ENCODE measurements at places on chromosomes 7 and 10.

- DNase-seq, result no peak
Measured at GRCh38 chr10:71571460-71572175, 148.0 kb downstream of the C10orf105 start.

GRCh38 chr7:141115965-141116364, 42.1 kb downstream of the TMEM178B start:
- no peak for DNase-seq

DNA sequence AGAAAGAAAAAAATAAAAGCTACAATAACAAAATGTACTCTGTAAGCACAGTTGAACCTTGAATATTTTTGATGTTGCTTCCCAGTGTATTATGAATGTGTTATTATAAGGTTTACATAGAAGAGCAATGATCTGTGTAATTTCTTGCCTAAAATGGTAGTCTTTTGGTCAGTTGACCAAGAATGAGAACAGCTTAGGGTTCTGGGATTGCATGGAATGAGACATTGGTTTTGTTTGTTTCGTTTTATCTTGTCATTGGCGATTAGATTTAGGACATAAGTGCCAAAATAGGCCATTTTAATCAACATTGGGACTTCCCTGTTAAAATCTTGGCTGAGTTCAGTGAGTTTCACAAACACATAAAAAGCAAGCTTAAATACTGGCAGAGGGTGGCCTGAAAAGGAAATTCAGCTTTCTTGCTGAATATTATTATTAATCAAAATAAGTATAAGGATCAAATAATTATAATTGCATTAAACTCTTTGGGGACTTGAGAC, 49.1 kb upstream of the GLCCI1 start:
- DNase-seq, result no peak

DNA sequence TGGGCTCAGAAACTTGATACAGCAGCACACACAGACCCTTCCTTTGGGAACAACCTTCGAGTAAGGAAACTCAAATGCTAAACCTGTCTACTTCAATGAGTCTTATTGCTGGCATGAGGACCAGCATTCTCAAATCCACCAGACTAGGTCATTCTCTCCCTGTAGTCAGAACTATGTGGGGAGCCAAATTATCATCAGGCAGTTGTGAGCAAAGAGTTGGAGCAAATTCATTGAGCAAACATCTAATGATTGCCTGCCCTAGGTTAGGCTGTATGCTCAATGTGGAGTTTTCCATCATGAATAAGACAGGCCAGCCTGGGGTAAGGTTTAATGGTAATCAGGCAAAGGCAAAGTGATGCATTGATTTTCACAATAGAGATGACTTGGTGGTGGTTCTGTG, 3.6 kb downstream of the EPDR1 start:
- DNase-seq, result no peak

DNA sequence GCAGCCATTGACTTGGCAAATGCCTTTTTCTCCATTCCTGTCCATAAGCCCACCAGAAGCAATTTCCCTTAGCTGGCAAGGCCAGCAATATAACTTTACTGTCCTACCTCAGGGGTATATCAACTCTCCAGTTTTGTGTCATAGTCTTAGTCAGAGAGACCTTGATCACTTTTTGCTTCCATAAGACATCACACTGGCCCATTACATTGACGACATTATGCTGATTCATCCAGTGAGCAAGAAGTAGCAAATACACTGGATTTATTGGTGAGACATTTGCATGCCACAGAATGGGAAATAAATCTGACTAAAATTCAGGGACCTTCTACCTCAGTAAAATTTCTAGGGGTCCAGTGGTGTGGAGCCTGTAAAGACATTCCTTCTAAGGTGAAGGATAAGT, 649.7 kb upstream of the ANKRD30A start:
- no peak for DNase-seq

DNA sequence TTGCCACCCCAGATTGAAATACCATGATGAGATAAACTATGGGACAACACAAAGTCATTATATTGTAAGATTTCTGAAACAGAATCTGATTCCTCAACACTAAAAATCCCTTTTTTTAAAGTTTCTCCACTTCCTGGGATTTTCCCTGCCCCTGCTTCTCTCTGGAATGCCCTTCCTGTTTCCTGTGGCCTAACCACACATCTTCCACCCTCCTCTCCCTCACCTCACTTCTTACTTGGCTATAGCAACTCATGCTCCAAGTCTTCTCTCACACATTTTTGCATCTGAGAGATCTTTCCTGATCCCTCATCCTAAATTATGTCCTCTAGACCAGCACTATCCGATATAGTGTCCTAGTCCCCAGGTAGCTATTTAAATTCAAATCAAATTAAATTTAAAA, 4.1 kb upstream of the RELN start:
- DNase-seq, result no peak

DNA sequence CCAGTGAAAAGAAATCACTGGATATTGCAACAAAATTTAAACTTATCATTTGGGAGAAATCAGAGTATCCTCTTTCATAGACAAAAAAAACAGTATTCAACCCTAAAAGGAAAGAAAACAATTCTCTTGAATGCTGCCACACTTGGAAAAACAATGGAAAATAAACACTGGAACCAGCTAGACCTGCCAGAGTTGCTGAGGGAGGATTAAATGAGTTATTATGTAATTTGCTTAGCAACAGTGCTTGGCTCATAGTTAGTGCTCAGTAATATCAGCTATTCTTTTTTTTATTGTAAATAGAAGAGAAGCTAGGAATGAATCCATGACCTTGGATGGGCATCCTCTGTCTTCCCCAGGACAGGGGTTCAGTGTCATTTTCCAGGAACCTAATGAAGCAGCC, 11.0 kb upstream of the ZNF273 start:
- no peak for DNase-seq

DNA sequence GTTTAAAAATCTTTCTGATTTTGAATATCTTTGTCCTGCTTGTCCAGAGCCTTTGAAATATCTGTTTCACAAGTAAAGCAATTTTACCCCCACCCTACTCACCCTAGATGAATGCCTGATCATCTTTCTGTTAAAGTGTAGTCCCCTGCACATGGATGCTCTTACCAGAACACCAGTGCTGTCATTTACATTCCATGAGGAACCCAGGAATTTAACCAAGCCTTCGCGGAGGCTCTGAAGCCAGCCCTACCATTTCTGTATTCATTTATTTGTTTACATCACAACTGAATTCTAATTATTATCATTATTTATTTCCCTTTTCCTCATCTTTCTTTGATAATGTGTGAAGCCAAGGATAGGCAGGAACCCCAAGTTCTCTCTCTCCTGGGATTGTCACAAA, 167.8 kb upstream of the MYO3A start:
- peak; percentile 37 for DNase-seq

DNA sequence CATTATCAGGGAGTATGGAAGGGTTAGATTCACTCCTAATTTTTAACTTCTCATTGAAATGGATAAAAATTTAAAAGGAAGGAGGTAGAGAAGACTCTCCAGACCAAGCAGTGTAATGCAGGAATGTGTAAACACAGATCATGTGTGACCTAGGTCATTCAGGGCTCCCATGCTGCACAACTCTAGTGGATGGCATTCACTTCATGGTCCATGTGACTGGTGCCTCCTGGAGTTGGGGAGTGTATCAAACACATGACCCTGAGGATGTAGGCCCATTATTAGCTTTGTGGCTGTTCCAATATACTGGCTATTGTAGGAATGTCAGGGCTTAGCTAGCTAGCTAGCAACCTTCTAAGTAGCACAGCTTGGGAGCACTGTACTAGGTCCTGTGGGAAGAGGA, 109.9 kb downstream of the SLC25A13 start:
- no peak for DNase-seq

DNA sequence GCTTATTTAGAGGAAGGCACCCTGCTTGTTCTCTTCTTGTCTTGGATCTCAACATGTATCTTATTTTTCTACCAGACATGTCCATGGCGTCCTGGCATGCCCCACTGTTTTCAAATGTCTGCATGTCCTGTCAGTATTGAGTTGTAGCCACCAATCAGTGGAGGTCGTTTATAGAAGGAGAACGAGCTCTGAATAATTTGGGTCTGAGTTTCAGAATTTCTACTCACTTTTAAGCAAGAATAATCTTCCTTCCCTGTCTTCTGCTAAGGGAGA, 2.9 kb upstream of the HOXA13 start:
- DNase-seq, result no peak

GRCh38 chr7:106643216-106644000, 17.6 kb downstream of the CCDC71L start:
- DNase-seq, result no peak

- DNase-seq, result no peak
Measured at GRCh38 chr7:127976738-127977120, 54.5 kb downstream of the LRRC4 start.

DNA sequence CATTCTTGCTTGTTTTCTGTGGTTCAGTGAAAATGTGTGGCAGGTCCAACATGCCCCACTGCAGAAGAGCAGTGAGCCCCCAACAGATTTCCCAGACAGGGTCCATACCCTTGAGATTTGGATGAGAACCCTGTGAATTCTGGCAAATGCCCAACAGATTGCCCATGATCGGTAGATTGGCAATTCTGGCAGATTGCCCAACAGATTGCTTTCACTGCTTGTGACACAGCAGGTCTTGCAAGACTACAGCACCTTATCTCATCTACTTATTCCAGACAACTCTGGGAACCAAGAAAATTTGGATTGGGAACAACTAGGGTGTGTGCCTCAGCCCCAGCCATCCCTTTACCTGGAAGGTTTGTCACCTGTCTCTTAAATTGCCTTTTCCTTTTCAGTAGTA, 143.7 kb upstream of the COL1A2 start:
- DNase-seq, result no peak

DNA sequence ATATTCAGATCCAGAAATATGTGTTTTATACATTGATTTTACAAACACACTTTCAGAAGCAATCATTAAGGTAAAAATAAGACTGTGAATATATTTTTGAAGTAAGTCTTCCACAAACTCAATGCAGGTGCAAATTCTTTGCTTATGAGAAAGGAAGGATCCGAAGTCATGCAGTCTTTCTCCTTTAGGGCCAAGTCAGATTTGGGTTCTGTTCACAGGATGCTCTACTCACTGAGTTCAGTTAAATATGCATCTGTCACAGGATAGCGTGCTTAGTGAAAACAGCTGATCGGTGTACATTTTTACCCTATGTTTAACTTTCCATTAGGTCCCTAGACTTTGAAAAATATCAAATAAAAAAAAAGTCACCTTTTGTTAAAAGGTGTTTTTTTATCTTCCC, 608.5 kb downstream of the PHTF2 start:
- DNase-seq, result no peak

DNA sequence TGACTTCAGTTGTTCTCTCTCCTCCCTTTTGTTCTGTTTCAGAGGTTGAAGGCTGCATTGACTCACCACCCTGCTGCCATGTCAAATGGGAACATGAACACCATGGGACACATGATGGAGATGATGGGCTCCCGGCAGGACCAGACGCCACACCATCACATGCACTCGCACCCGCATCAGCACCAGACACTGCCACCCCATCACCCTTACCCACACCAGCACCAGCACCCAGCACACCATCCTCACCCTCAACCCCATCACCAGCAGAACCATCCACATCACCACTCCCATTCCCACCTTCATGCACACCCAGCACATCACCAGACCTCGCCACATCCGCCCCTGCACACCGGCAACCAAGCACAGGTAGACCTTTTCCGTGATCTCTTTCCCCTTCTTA, 154.0 kb downstream of the TRIL start:
- DNase-seq, result no peak

GRCh38 chr10:29056729-29057128, 232.1 kb upstream of the LYZL1 start:
- DNase-seq, result peak; percentile 28

GRCh38 chr10:72733989-72734388, 42.0 kb downstream of the MCU start:
- DNase-seq, result no peak

DNA sequence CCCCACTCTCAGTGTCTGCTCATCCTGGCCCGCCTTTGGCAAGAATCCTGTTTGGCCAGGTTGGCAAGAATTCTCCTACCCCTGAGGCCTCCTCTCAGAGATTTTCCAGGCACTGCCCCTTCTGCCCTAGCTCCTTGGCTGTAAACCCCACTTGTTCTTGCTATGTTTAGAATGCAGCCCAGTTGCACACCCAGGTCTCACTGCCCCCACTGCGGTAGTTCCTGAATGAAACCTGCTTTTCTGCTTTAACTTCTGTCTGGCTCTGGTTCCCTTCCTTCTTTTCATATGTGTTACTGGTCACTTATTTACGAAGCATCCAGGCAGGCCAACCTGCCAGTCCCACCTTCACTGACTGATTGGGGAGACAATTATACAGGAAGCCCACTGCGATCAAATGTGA, 576.9 kb downstream of the GLRX3 start:
- DNase-seq, result no peak

- no peak for DNase-seq
Measured at GRCh38 chr7:55022002-55022985, 3.5 kb downstream of the EGFR start.

GRCh38 chr10:112461029-112461887, 14.2 kb downstream of the VTI1A start:
- no peak for DNase-seq

- no peak for DNase-seq
Measured at GRCh38 chr10:16689227-16689626, 128.0 kb downstream of the RSU1 start.

DNA sequence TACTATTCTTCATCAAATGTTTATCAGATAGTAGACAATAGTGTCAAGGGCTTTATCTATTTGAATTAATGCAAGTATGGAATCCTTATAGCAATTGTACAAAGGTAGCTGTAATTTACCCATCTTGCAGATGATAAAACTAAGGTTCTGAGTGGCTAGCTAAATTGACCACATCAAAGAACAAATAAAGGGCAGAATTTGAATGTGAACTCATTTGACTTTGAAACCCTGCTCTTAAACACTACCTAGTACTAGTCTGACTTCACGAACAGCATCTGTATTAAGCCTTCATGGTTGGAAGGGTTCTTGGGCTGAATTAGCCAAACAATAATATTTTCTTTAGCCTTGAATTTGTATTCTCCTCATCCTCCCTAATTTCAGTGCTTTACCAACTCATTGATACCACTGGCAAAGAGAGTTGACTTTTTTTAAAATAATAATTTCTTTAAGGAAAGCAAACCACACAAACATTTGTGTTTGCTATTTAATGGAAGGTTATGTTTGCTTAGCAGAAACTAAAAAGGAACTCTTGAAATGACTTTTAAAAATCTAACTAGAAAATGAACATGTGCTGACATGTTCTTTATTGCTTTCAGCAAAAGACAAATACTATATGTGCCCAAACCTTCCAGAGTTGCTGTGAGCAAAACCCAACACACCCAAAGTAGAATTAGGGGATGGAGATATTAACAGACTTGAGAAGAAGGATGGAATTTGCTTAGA, 322.6 kb downstream of the RNLS start:
- DNase-seq, result no peak

- no peak for DNase-seq
Measured at GRCh38 chr10:100175875-100176274, 10.0 kb downstream of the ERLIN1 start.

DNA sequence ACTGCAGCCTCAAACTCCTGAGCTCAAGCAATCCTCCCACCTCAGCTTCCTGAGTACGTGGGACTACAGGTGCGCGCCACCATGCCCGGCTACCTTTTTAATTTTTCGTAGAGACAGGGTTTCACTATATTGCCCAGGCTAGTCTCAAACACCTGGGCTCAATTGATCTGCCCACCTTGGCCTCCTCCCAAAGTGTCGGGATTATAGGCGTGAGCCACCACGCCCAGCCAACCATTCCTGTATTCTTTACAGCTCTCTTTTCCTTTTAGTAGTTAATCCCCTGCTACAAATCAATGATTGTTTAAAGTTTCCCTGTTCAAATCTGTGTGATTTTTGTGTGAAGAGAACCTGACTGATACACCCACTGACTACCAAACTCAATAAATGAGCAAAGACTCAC, 75.4 kb upstream of the SVIL start:
- no peak for DNase-seq
